ENCODE measurements at places on chromosomes 5 and 9. TPM values are rescaled to one million over a fixed set of nuclear protein-coding genes. Genes with fewer than 3 reads are reported as not detected.

- DNase-seq, result no peak
Measured at GRCh38 chr9:8429768-8430167, 630.2 kb upstream of the DMAC1 start.

GRCh38 chr5:66720780-66721179 is 124.6 kb downstream of the MAST4 start:
- DNase-seq, result no peak

GRCh38 chr9:69207503-69207902 is 33.4 kb downstream of the TJP2 start:
- no peak for DNase-seq

GRCh38 chr5:130541617-130542221 is 623.3 kb downstream of the HINT1 start:
- DNase-seq, result no peak

- DNase-seq, result peak; percentile 47
Measured at GRCh38 chr5:36928947-36929346, 52.4 kb downstream of the NIPBL start.

DNA sequence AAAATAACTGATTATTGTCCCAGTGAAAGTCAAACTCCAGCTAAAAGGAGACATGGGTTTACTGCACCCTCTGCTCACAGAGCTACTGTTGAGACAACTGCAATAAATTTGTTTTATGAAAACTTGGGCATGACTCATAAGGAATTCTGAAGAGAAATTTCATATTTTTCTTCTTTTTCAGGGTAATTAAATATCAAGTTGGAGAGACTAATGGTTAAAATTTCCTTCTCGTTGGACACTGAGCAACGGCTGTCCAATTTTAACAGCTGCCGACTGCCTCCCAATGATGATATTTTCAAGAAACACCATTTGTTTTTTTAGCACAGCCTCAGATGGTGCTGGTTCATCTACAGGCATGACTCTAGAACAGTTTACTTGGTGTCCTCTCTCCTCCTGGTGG is 259.2 kb upstream of the RGMB start:
- no peak for DNase-seq

DNA sequence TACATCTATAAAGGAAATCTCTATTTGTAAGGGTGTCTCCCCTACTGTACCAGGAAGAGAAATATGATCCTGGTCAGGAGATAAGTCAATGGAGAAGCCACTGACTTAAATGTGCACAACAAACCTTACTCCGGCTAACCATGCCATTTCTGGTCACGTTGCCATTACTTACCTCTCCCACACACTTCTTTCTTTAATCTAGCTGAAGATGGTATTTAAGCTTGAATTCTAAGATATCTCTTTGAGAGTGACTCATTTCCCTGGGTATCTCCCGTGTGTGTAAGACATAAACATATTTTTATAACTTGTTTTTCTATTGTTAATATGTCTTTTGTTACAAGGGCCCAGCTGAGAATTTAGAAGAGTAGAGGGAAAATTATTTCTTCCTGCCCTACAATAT is 296.6 kb downstream of the SEMA5A start:
- DNase-seq, result no peak

- no peak for DNase-seq
Measured at GRCh38 chr5:158861366-158861765, 238.3 kb downstream of the EBF1 start.

GRCh38 chr9:5357431-5358105 is 17.9 kb upstream of the RLN1 start:
- no peak for DNase-seq

GRCh38 chr9:5608298-5609225 is 20.3 kb upstream of the RIC1 start:
- DNase-seq, result peak; percentile 47

DNA sequence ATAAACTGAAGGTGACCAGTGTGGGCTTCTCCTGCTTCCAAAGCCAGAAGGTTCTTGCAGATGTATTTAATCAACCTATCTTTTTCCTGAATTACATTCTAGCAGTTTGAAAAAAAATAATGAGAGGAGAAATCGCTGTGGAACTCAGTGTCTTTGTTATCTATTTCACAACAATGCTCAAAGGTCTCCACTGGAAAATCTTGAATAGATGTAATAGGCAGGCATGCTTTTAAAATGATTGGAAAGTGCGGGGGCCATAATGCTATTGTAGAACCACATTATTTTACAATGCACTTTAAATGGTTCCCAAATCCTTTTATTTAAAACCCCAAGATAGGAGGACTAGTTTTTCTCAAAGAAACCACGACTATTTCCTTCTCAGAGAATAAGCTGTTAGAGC is 23.3 kb downstream of the ENC1 start:
- DNase-seq, result no peak

NME5 gene
- total RNA-seq, result 1.1 TPM

GPX8 gene
- 2.0 TPM for total RNA-seq

IL9 gene
- not detected for total RNA-seq

CDC25C gene
- 0.79 TPM for total RNA-seq

ADAMTS19 gene
- total RNA-seq, result not detected

All from lung microvascular endothelial cell (primary cell).